ENCODE measurements at places on chromosomes 5 and 9.
A peak's percentile ranks its signal among the peaks of the same experiment; 100 is the strongest.

GRCh38 chr5:5617024-5617423 lies 194.5 kb downstream of the ICE1 start:
- DNase-seq: no peak

DNA sequence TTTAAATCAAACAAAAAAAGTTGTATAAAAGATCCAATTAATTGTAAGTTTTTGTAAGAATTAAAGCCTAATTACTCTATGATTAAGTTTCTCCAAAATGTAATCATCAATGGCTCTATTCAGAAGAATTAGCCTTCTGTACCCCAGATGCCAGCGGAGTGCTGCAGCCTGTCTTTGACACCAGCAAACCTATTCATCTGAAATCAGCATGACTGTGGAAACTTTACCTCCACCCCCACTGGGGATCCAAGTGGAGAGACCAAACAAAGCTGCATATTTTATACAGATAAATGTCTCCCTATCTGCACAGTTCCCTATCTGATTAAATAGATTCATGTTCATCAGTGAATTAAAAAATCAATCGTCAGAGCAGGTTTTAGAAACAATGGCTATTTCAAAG lies 426.8 kb downstream of the KIAA0825 start:
- DNase-seq: no peak

GRCh38 chr9:125638239-125639045 lies 68.6 kb downstream of the MAPKAP1 start:
- DNase-seq: no peak

DNA sequence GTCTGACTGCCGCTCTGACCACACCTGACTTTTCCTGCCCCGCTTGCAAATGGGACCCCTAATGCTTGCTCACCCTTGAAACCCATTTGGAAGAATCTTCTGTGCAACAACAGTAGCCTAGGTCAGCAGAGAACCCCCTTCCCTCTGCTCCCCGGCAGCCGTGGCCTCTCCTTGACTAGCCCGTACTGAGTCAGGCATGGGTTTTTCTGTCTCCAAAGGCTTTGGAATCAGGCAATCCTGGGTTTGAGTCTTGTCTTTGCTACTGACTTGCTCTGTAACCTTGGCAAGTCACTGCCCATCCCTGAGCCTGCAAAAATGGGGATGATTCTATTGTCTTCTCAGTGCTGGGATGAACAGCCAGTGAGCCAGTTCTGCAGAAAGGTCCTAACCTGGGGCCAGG lies 135.4 kb downstream of the RGS3 start:
- DNase-seq: no peak

- DNase-seq: peak; percentile 9
Observed at GRCh38 chr5:39117401-39117800, 43.2 kb upstream of the RICTOR start.

- no peak for DNase-seq
Observed at GRCh38 chr5:119105971-119106370, 35.1 kb downstream of the DMXL1 start.

- peak; percentile 38 for DNase-seq
Observed at GRCh38 chr5:73531356-73531755, 33.1 kb downstream of the BTF3 start.

DNA sequence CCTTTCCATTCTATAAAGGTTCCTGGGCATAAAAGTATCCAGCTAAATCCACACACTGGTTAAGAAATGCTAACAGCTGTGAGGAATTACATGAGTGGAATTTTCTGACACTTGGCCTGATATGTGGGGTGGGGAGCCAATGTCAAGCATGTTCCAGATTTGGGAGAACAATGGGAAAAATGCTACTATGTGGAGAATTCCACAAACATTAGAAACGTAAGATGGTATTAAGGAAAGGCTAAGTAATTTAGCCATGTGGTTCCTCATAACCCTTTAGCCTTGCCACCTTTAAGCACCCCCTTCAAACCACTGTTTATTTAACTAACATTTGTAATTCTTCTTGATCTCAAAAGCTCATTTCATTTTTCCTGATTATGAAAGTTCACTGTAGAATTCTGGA lies 149.2 kb downstream of the GNA14 start:
- peak; percentile 41 for DNase-seq

- no peak for DNase-seq
Observed at GRCh38 chr9:83125671-83126070, 62.7 kb upstream of the RASEF start.

DNA sequence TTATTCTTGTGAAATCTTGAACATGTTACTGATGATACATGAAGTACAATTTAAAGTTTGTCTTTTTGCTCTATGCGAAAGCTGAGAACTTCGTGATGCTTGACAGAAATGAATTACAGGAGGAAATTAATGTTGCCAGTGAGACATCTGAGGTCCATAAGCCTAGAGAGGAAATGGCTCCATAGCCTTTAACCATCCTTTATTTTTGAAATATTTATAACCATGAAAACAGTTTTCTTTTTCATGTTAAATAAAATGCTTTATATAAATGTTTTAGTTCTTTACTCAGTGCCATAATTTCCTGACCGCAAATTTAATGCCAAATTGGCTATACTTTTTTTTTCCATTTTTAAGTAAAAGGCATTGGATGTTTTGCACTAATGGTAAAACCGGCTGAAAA lies 29.1 kb downstream of the F2RL2 start:
- DNase-seq: no peak

Data from AG20443 (cell line).